ENCODE measurements at places on chromosomes 4 and X.

DNA sequence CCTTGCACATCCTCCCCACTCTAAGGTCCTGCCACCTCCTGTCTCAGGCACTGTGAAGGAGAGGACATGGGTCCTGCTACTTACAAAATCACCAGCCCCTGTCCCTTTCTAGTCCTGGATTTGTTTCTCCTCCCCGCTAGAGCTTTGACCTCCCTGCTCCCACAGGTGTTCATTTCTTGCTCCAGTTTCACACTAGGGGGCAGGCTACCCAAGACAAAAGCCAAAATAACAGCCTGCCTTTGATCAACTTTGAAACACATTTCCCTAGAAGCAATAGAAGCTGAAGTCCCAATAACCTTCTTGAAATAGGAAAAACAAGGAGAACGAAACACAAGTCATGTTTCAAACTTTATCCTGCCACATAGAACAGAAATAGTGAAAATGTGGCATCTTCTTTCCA, 164.4 kb downstream of the QDPR start:
- peak; percentile 11 for DNase-seq

DNA sequence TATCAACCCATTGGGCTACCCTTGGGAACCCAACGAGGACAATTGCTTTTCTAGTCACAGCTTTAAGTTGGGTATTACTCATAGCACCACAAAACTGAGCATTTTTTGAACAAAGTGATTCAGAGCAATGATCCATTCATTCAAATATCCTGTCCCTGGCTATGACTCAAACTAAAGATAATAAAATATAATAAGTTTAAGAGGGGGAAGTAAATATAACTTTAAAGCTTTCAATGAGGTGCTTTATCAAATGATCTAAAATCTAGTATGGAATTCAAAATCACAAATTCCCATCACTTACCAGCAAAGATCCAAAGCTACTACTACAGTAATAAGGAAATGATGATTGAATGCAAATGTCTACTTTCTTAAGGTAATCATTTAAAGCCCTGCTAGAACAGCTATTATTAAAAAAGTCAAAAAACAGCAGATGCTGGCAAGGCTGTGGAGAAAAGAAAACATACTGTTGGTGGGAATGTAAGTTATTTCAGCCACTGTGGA, 39.8 kb upstream of the S100G start:
- no peak for DNase-seq

- no peak for DNase-seq
Observed at GRCh38 chr4:22363036-22363435, 152.8 kb downstream of the ADGRA3 start.

DNA sequence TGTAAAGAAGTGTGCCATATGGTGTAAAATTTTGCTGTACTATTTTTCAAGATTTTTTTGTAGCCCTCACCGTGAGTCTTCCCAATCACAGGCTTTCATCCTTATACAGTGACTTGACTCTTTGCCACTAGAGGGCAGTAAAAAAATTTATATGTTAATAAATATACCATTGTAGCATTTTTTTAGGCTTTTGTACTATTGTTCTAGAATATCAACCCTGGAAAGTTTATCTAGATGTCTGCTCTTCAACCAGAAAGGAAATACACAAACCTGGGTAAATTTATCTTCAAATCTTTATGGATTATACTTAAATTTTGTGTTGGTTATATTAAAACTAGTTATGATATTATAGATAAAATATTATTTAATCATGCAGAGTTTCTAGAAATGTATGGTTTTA, 235.3 kb downstream of the TENM3 start:
- peak; percentile 0 for DNase-seq

DNA sequence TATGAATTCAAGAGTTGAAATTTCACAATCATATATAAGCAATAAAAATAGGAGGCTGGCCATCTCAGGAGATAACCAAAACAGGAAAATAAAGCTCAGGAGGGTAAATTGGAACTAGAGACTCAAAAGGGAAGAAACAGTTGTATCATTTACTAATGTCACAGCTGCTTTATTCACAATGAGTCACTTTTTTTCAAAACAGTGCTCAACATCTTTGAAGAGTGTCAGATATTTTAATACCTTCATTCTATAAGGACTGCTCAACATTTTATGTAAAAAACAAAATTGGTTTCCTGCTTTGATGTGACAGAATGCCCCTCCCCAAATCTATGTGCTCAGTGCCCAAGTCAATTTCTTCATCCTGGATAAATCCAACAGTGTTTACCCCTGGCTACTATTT, 97.7 kb downstream of the DDX60 start:
- DNase-seq = no peak

- no peak for DNase-seq
Observed at GRCh38 chr4:104064646-104065577, 345.1 kb upstream of the TACR3 start.

GRCh38 chr4:7822877-7823276, 116.8 kb downstream of the AFAP1 start:
- DNase-seq = no peak

DNA sequence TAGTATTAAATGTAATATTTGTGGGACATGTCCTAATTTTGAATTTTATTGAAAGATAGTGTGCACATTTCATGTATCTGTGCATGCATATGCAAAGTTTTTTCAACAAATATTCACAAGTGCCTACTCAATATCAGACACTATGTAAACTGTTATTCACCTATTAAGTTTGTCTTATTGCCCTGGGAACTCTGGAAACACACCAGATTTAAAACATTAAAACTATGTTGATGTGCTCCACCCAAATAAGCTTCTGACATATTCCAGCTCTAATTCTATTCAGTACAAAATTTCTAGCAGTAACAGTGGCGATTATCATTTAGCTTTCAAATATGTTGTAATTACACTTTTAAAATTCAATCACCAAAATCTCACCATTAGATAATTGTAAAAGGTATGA, 183.1 kb upstream of the TTC29 start:
- no peak for DNase-seq

GRCh38 chr4:40192114-40193015, 4.5 kb upstream of the RHOH start:
- DNase-seq = no peak

DNA sequence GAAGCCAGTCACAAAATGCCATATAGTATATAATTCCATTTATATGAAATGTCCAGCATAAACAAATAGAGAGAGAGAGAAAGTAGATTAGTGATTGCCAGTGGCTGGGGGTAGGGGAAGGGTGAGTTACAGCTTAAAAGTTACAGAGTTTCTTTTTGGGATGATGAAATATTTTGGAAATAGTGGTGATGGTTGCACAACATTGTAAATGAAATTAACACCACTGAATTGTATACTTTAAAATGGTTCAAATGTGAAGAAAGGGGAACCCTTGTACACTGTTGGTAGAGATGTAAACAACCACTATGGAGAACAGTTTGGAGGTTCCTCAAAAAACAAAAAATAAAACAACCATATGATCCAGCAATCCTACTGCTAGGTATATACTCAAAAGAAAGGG, 131.2 kb upstream of the GPC4 start:
- DNase-seq = no peak

DNA sequence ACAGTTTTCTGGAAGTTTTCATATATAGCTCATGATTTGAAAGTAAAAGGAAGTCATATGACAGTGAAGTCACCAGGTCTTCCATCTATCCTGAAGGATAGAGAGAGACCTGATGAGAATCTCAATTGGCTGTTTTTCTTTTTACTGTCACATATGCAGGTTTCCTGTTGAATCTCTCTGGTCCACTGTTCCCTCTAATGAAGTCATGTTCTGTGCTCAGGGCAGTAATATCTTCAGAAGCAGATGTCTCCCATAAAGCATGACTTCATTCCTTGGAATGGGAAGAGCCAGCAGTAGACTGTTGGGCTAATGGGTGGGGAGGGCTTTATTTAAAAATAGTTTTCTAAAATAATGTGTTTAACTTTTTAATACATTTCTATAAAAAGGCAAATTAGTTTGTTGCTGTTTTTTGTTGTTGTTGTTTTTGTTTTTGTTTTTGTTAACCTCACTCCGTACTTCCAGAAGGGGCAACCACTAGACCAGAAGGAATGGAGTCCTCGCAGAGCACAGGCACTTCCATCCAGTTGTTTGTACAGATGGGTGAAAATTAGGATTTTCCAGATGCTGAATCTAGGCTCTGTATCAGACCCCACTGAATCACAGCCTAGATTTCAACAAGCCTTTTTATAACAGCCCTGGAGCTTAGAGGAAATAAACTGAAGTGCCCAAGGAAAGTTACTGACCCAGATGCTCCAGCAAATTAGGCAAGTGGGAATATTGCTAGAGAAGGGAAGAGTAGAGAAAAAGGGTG, 54.2 kb downstream of the AWAT2 start:
- no peak for DNase-seq

DNA sequence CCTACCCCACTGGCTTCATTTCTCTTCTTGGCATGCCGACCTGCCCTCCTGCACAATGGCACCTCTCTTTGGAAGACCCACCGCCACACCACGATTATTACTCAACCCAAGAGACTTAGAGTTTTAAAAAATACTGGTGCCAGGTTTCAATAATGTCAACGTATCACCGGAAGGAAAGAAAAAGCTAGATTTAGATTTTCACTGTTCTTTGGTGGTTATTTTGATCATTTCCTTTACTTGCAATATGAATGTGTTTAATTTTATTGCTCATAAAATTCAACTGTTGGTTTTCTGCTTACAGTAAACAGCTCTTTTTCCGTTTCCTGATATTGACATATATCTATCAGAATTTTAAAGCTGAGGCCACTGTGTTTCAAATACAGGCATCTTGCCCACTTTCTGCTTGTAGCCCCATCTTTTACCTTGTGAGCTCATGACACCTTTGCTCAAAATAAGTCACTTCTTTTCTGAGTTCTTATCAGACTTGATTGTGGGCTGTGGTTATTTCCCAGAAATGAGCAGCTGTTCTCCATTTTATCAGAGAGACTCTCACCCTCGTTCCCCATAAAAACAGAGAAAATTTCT, 439.1 kb downstream of the INPP4B start:
- DNase-seq = no peak

DNA sequence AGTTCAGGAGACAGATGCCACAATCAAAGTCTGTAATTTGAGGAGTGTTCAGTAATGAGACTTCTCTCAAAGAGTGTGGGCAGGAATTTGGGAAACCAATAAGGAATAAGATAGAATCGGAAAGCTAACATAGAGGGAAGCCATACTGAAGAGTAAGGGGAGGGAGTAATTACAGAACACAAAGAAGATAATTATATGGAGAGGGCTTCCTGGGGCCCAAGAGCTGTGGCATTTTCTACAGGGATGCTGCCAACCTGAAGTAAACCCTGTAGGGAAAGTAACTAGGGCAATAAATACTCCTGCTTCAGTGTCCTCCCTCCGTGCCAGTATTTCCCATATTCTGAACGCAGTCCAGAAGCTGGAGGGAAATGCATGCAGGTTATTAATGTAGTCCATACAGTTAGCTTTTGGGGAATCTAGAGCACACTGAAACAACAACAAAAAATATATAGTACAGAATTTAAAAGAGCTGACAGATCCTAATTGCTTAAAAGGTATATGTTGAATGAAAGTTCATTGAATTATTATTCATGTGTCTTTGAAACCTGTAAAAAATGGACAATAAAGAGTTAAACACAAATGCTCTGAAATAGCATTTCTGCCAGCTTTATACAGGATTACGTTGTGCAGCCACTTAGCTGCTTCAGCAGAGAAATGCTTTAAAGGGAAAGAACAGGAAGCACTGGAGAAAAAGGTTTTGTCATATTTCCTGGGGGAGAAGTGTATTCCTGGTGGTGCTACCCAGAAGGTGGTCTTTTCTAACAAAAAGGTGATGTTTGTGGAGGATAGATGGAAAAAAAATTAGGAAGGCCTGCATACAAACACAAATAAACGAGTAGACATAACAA, 48.0 kb downstream of the CXXC4 start:
- DNase-seq = no peak
